Activated CD8-positive, alpha-beta T cell treated with anti-CD3 and anti-CD28 coated beads for 36 hours (primary cell): ENCODE measurements at places on chromosomes 13 and 19.

DNA sequence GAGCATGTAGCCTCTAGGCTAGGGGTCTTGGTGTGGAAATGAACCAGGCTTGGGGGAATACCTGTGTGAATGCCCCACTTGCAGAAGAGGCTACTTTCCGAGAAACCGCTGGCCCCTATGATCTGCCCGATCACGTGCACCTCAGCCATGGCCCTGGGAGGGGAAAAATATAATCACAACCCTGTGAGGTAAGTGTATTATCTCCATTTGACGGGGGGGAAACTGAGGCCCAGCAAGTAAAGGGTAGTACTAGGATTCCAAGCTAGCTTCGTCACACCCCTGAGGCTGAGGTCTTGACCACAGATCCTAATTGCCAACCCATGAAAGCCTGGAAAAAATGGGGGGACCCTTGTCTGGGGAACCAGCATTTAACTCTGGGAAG lies 587 bp downstream of the B9D2 start:
- no peak for DNase-seq

DNA sequence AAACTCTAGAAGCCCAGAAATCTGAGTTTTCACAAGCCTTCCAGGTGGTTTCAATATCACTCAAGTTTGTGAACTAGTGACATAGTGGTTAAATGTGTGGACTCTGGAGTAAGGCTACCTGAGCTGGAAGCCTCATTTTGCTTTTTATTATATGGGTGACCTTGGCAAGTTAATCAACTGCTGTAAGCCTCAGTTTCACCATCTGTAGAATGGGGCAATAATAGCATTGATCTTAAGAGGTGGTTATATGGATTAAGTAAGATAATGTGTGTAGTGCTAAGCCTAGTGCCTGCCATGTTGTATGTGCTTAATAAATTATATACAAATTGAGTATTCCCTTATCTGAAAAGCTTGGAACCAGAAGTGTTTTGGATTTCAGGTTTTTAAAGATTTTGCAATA lies 65.5 kb upstream of the SIAH3 start:
- DNase-seq: no peak

- DNase-seq: no peak
Measured at GRCh38 chr13:35917252-35917941, 213.8 kb downstream of the DCLK1 start.

DNA sequence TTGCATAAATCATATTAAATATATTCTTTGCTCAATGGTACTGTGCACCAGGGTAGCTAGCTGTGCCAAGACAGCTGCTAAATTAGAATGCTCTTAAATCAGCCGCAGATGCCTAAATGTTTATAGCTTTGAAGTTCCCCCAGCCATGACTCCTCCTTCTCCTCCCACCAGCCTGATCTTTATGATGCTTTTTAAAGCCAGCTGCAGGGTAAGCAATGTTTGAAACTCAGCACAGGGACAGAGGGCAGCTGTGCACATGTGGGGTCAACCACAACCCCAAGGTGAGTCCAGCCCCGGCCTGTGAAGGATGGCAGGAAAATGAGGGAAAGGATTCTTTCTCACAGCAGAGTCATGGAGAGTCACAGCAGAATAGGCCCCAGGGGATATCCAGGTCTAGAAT lies 635.7 kb downstream of the UQCRFS1 start:
- DNase-seq: no peak

- no peak for DNase-seq
Measured at GRCh38 chr19:19217099-19217498, 5.3 kb downstream of the NCAN start.

DNA sequence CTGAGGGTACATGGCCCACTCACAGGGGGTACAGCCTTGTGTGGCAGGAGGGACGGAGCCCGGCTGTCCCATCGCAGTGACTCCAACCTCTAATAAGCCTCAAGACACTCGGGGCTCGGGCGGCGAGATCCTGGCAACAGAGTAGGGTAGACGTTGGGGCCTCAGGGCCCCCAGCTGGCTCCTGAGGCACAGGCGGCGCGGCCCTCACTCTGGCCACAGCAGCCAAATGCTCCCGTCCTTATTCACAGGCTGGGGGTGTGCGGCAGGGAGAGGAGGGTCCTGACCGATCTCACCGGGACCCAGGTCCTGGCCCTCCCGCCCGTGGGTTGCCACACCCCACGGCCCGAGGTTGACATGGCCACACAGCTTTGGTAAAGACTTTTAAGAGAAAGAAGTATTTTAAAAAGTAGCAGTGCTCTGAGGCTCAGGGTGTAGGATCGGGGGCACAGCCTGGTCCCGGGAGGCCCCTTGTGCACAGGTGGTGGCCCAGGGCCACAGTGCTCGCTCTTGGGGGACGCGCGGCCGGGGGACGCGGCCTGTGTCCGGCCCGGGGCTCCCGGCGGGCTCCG lies 7.6 kb downstream of the SLC39A3 start:
- DNase-seq: no peak

- no peak for DNase-seq
Measured at GRCh38 chr13:21546372-21546771, 57.6 kb downstream of the MICU2 start.

DNA sequence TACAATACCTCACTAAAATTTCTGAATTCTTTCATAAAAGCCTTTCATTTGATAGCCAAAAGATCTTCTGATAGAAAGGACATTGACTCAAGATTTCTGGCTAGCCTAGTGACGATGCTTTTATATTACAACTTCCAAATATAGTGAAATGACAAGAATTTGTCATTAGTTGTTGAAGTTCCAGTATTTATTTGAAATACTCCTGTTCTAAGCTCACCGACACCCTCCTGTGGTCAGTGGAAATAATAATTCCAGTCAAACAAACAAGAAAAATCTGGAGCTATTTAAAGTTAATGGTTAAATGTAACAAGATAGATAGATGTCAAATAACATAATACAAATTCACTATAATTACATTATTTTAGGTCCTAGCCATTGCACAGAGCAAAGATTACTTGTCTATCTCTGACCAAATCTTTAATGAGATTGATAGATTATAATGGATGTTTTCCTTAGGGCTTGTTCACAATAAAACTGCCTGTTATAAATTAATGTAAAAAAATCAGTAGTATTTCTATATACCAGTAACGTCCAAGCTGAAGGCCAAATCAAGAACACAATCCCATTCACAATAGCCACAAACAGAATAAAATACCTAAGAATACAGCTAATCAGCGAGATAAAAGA lies 195.5 kb downstream of the RGCC start:
- DNase-seq: peak; percentile 55

DNA sequence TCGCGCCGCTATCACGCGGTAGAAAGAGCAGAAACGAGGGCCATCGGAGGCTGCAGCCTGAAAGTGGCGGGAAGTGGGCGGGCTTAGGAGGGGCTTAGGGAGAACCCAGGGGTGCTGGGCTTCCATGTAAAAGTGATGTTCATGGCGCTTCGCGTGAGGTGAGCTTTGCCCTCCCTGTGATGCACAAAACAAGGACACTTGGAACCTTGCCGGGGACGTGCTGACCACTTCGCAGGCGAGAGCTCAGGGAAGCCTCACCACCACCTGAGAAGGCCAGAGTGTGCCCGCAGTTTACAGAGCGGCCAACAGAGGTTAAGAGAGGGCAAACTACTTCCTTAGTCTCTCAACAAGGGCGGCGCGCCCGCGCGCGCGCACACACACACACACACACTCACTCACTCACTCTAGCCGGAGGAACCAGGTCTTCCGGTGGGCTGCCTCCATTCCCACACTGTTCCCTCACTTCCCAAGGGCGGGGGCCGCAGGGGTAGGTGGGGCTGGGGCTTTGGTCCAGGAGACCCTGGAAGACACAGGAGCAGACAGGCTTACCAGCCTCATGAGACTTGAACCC lies 651 bp downstream of the GAPDHS start:
- peak; percentile 64 for DNase-seq

- DNase-seq: peak; percentile 82
Measured at GRCh38 chr19:14563989-14564651, 7.7 kb downstream of the NDUFB7 start.

DNA sequence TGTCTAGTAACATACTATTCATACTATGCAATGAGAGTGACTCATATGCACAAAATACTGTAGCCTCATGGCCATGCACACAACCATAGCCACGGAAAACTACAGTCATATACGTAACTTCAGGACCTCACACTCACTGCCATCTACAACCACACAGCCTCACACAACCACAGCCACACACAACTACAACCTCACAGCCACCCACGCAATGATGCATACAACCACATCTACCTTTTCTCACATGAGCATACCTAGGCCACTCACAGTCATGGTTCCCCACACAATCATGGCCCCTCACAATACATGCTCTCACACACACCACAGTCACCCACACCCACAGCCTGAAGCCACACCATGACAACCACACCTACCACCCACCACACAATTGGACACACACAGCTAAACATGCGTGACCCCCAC lies 8.7 kb upstream of the TNFSF14 start:
- peak; percentile 94 for DNase-seq

DNA sequence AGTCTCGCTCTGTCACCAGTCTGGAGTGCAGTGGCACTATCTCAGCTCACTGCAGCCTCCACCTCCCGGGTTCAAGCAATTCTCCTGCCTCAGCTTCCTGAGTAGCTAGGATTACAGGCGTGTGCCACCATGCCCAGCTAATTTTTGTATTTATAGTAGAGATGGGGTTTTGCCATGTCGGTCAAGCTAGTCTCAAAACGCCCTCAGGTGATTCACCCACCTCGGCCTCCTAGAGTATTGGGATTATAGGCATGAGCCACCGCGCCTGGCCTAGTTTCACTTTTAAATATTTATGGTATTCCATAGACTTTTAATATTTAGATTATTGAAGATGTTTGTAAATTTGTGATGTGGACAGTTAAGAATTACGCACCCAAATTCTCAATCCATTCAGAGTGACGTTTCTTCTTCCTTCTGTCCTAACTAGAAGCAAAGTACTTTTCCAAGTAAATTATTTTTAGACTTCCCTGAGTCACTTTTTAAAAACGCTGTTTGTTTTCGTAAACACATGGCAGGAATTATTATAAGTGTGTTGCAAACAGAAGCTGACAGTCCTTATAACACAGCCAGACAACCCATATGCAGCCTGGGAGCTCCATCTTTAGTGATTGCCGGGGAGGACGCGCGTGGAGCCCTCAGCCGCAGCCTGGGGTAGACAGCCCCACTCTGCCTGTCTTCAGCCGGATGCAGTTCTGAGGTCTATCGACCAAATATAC lies 131.7 kb downstream of the ATP11A start:
- no peak for DNase-seq

- DNase-seq: no peak
Measured at GRCh38 chr13:98174307-98174706, 2.8 kb downstream of the RNF113B start.

- no peak for DNase-seq
Measured at GRCh38 chr19:15161028-15161984, 39.5 kb downstream of the NOTCH3 start.

DNA sequence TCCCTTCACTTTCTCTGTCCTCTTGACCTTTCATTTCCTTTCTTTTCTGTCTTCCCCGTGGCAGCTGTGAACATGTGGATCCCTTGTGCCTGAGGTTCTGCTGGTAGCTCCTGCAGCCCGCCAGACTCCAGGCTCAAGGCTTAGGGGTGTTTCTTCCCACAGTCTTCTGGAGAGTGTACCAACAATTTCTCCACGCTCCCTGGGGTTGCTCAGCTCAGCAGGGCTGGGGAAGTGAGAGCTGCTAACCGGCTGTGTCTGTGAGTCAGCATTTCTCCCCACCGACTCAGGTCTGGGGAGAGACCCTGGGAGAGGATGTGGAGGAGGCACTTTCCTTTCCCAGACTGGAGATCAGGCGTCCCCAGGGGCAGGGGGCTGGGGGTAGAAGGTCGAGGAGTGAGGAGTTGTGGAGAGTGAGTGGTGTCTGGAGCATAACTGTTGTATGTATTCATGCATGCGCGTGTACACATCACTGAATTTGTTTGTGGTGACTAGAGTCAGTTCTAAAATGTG lies 193.6 kb downstream of the KCNRG start:
- no peak for DNase-seq

DNA sequence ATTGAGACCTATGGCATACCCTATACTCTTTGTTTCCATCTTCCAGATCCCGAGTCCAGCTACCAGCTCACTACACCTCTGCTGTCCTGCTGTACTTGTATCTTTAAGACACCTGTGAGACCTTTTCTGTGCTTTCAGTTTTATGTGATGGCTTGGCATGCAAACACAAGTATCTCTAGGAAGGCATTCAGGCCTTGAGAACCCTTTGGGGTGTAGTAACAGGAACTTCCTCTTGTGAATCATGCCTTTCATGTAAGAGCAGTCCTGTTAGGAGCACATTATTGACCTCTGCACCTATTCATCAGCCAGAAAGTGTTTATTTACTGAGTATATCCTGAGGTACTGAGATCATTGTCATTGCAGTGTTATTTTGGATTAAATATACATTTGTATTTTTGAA lies 87.0 kb upstream of the HTR2A start:
- no peak for DNase-seq

DNA sequence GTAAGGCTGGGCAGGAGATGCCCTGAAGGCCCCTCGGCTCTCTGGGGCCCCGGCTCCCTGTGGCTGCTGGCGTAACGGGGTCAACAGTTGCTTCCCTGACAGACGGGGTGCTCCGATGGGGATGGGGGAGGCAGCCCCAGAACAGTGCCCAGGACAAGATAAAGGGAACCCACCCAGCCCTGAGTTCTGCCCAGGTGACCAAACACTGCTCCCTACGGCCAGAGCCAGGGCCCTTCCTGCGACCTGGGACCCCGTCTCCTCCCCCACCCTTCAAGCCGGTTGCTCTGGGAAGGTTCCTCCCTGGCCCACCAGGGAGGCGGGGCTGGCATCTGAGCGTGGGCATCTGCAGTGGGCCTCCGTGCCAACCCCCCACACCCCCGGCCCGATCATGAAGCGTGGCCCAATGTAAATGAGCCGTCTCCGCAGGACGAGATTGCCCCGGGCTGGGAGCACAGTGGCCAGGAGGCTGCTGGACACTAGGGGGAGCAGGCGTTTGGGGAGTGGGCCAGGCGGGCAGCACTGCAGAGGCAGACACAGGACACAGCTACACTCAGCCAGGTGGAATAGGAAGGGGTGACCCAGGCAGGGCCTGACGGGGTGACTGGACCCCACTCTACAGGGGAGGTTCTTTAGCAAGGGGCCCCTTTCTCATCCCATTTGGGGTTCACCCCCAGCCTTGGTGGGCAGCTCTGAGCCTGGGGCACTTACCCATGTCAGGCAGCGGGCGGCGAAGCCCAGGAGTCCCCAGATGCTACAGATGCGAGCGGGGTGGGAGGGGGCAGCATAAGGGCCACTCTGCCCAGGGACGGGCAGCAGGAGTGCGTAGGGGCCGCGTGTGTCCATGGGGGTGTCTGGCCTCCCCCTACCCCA lies 1.2 kb upstream of the NKPD1 start:
- DNase-seq: no peak

DNA sequence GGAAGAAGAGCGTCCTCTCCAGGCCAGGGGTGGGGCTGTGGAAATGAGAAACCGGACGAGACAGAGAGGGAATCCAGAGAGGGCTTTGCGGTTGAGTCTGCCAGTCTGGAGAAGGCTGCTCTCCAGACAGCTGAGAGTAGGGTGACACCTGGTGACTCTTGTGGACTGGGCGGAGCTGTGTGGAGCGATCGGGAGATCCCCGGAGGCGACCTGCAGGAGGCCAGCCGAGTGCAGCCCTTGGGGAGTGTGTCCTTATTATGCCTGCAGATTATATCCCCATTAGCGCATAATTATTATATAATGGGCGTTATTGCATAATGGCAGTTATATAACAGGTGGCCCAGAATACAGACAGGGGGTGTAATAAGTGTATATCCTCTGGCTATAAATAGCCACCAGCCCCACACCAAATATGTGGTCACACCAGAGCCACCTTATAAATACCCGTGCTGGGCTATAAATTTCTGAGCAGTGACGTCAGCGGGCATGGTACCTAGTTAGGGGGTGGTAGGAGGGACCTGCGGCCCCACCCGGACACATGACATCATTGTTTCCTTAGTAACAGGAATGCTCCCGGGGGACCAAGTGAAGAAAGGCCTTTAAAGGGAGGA lies 41.2 kb downstream of the NFIX start:
- DNase-seq: no peak
